ENCODE measurements at places on chromosomes 13 and 19. TPM values are rescaled to one million over a fixed set of nuclear protein-coding genes. Genes with fewer than 3 reads are reported as not detected.

TMEM86B gene
- 9.1 TPM for total RNA-seq

SUCLA2 gene
- 74.4 TPM for total RNA-seq

ADAMTSL5 gene
- total RNA-seq: 2.2 TPM

IZUMO2 gene
- not detected for total RNA-seq

IL17D gene
- total RNA-seq: 37.8 TPM

KLK11 gene
- total RNA-seq: not detected

CYP4F12 gene
- total RNA-seq: 0.46 TPM

NMRK2 gene
- not detected for total RNA-seq

SPACA4 gene
- total RNA-seq: not detected

LPAR6 gene
- 9.6 TPM for total RNA-seq

CEACAM7 gene
- not detected for total RNA-seq

VSIG10L gene
- total RNA-seq: 4.1 TPM

PCP2 gene
- not detected for total RNA-seq

ANKRD24 gene
- total RNA-seq: 40.6 TPM

MAG gene
- total RNA-seq: 31.4 TPM

MYADM gene
- total RNA-seq: 65.4 TPM

ZNF529 gene
- 34.7 TPM for total RNA-seq

ZFP36 gene
- total RNA-seq: 45.0 TPM

NDFIP2 gene
- total RNA-seq: 86.7 TPM

SIGLEC8 gene
- total RNA-seq: 2.1 TPM

AKAP8 gene
- total RNA-seq: 32.0 TPM

DUXA gene
- total RNA-seq: not detected

IGFL4 gene
- 10.4 TPM for total RNA-seq

ATP1A3 gene
- 468 TPM for total RNA-seq

CGB2 gene
- total RNA-seq: not detected

CCDC9 gene
- 33.5 TPM for total RNA-seq

IGFL3 gene
- not detected for total RNA-seq

ZFP28 gene
- total RNA-seq: 15.9 TPM

TNNT1 gene
- 19.6 TPM for total RNA-seq

C19orf81 gene
- total RNA-seq: 4.8 TPM

WTIP gene
- total RNA-seq: 6.7 TPM

CTXN1 gene
- 99.5 TPM for total RNA-seq

ZNF221 gene
- total RNA-seq: 16.9 TPM

ARL11 gene
- 0.18 TPM for total RNA-seq

ZNF491 gene
- 4.3 TPM for total RNA-seq

FFAR3 gene
- not detected for total RNA-seq

CPAMD8 gene
- total RNA-seq: 24.7 TPM

RNF113B gene
- not detected for total RNA-seq

FCHO1 gene
- total RNA-seq: 75.5 TPM

TTC9B gene
- total RNA-seq: 51.4 TPM

ZNF296 gene
- 1.9 TPM for total RNA-seq

DKKL1 gene
- not detected for total RNA-seq

SELENOV gene
- total RNA-seq: not detected

GADD45B gene
- 82.6 TPM for total RNA-seq

ALDH16A1 gene
- total RNA-seq: 9.7 TPM

SLC27A5 gene
- total RNA-seq: 20.8 TPM

KL gene
- 0.86 TPM for total RNA-seq

ANGPTL8 gene
- total RNA-seq: not detected

CEACAM20 gene
- total RNA-seq: not detected

STAP2 gene
- 2.9 TPM for total RNA-seq

RAP2A gene
- 168 TPM for total RNA-seq

APLP1 gene
- 2,969 TPM for total RNA-seq

LILRB1 gene
- 17.1 TPM for total RNA-seq

MARK4 gene
- 108 TPM for total RNA-seq

ELAVL3 gene
- total RNA-seq: 187 TPM

MBD3L3 gene
- not detected for total RNA-seq
